ENCODE measurements at places on chromosomes 5 and 9.

DNA sequence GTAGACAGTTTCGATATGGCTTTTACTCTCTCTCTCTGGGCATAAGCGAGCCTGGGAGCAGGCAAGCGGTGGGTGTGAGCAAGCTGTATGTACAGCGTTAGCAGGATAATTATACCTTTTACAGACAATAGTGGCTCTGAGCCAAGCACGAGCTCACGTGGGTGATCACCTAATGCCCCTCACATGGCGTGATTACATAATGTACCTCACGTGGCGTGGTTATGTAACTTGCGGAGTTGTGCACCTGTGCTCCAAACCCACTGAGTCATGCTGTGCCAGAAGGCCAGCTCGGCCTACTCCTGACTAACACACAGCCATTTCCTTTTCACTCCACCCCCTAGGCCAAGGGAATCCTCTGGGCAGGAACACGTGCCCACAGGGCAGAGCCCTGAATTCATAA is 797.2 kb downstream of the EFNA5 start:
- DNase-seq = no peak

- no peak for DNase-seq
Observed at GRCh38 chr9:92737611-92738299, 26.9 kb downstream of the BICD2 start.

GRCh38 chr5:140131967-140132409 is 6.3 kb downstream of the IGIP start:
- no peak for DNase-seq

GRCh38 chr5:54930736-54931135 is 54.7 kb downstream of the ESM1 start:
- no peak for DNase-seq

GRCh38 chr5:158485047-158485446 is 614.7 kb downstream of the EBF1 start:
- DNase-seq = no peak

- no peak for DNase-seq
Observed at GRCh38 chr9:105828596-105829213, 134.4 kb downstream of the TMEM38B start.

DNA sequence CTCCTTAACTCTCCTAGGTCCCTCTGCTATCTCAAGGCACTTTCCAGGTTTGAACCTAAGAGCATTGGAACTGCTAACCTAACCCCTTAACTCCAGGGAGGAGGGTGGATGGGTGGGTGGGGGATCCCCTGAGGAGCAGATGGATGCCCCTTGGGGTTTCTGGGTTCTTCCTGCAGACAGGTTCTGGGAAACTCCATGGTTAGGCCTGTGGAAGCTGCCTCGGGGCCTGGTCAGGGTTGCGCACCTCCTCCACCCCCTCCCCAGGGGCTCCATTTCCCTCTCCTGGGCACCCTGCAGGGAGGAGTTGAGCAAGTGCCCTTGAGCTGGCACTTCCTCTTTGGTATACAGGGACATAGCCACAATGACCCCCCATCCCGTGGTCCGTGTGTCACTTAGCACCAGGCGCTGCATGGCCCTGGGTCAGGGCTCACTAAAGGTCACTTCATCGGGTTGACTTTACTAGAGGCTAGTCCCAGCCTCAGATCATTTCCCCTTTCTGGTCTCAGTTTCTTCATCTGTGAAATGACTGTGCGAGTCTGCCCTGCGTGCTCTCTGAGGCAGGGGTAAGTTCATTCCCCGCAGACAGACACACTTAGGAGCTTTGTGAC is 16.0 kb downstream of the CXXC5 start:
- no peak for DNase-seq

- DNase-seq = no peak
Observed at GRCh38 chr9:133257465-133257956, 17.5 kb downstream of the ABO start.

DNA sequence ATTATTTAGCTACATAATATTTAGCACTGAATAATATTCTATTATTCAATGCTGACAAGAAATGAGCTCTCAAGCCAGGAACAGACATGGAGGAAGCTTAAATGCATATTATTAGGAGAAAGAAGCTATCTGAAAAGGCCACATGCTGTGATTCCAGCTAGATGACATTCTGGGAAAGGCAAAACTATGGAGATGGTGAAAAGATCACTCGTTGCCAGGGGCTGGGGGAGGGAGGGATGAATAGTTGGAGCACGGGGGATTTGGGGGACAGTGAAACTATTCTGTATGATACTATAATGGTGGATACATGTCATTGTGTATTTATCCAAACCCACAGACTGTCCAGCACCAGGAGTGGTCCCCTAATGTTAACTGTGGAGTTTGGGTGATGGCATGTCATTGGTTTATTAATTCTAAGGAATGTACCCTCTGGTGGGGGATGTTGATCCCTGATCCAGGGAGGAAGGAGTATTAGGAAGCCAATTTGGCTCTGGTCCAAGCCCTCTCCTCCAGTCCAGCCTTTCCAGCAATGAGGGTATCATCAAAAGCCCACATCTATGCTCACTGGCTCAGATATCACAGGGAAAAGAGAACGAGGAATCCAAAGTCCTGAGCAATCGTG is 162.5 kb downstream of the COL23A1 start:
- DNase-seq = no peak

- no peak for DNase-seq
Observed at GRCh38 chr9:127319366-127320114, 55.0 kb downstream of the GARNL3 start.

GRCh38 chr5:14983666-14984441 is 112.3 kb upstream of the ANKH start:
- DNase-seq = no peak

DNA sequence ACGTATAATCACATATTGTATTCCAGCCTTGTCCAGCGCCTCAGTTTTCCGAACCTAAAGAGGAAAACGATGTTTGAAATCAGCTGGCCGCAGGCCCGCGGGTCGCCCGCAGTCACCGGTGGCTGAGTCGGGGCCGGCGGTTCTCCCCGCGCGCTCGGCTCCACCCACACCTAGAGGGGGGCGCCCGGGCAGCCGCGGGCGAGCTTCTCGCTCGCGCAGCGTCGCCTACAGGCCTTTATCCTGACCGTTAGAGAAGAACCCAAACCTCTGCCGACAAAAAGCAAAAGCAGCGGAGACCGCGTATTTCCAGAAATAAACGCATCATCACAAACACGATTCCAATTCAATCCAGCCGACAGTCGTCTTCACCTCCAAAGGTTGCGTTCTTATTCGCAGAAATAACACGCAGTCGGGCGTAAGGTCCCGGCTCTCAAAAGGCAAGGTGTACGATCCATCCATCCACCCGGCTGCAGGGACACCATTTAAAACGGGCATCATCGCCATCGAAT is 725 bp upstream of the NIPBL start:
- DNase-seq = no peak

GRCh38 chr9:95197692-95198271 is 119.7 kb downstream of the FANCC start:
- DNase-seq = no peak

DNA sequence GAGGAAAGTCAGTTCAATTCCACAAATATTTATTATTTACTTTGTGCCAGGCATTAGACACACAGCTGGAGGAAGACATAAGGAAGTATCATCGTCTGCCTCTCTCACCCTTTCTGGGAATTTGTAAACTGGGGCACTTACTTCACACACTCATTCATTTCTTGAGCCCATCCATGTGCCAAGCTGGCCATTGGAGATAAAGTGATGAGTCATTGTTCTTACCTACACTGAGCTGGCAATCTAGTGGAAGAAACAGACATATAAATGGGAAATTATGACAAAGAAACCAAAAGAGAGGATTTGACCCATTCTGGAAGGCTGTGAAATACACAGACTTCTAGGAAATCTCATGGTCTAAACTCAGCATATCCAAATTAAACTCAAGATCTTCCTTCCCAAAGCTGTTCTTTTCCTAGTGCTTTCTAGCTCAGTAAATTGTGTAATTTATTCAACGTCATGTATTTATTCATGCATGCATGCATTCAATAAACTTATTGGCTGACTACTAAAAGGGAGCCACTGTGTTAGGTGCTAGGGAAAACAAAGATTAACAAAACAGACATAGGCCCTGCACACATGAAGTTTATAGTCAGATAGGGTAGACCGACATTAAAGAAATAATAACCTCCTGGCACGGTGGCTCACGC is 65.3 kb downstream of the SH3RF2 start:
- no peak for DNase-seq

DNA sequence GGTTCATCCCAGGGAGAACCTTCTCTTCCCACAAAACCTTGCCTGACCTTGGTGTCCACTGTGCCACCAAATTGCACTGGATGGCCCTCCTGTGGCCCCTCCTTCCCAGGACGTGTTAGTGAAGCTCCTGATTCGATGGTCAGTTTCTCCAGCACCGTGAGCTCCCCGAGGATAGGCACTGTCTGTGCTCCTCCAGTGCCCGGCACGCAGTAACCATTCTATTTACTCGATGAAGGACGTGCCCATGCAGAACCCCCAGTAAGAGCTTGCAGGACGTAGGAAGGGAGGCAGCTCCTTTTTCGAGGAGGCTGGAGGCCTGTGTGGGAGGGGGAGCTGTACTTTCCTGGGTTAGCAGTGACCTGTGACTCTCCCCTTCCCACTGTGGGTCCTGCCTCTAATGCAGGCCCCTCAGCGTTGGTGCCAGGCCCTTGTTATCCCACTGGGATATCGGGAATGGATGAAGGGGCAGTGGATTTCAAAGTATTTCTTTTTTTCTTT is 39.6 kb downstream of the HABP4 start:
- no peak for DNase-seq

- no peak for DNase-seq
Observed at GRCh38 chr9:134647359-134648080, 5.9 kb downstream of the COL5A1 start.

DNA sequence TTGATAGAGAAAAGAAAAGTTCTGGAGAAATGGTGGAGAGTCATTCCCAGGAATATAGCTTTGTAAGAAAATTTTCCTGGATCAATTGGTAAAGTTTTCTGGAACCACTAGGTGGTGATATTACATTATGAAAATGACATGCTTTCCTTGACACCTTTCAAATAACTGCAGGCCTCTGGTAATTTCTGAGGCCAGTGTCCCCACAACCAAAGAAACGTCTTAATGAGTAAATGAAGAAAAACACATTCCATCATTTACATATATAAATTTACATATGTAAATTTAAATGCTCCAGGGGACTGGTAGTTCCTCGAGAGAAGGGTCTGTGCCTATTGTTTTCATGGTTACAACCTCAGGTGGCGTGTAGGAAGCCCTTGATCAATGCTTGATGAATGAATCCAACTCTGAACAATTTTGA is 17.2 kb upstream of the RGS3 start:
- no peak for DNase-seq

- DNase-seq = no peak
Observed at GRCh38 chr9:83431101-83432060, 106.8 kb downstream of the FRMD3 start.

- DNase-seq = no peak
Observed at GRCh38 chr9:126883636-126884035, 23.2 kb downstream of the ZBTB34 start.

DNA sequence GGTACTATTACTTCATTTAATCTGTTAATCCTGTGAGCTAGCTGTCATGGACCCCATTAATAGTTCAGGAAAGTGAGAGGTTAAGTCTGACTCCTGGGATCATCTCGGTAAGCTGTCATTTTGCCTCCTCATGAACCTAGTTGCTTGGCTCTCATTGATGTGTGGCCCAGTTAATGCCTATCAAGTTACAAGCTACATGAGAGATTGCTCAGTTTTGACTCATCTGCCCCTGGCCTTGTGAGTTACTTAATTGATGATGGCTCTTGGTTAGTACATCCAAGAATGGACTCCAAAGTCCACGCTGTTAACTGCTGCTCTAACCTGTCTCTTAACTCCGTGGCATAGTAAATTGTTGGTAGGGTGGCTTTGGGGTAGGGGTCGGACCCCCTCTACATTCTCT is 23.9 kb downstream of the LARP1 start:
- DNase-seq = no peak

DNA sequence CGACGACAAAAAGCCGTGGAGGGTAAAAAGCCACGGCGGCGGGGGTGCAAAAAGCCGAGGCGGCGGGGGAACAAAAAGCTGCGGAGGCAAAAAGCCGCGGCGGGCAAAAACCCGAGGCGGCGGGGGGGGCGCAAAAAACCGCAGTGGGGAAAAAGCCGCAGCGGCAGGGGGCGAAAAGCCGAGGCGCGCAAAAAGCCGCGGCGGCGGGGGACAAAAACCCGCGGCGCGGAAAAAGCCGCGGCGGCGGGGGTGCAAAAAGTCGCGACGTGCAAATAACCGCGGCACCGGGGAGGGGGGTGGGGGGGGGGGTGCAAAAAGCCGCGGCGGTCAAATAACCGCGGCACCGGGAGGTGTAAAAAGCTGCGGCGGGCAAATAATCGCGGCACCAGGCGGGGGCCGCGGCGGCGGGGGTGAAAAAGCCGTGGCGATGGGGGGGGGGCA is 511.5 kb downstream of the FOXD4L5 start:
- DNase-seq = no peak

GRCh38 chr9:4490705-4491625 is 697 bp downstream of the SLC1A1 start:
- DNase-seq = no peak

GRCh38 chr5:132483661-132484390 is 6.7 kb downstream of the IRF1 start:
- no peak for DNase-seq

GRCh38 chr5:8060953-8061429 is 192.0 kb downstream of the MTRR start:
- DNase-seq = no peak

DNA sequence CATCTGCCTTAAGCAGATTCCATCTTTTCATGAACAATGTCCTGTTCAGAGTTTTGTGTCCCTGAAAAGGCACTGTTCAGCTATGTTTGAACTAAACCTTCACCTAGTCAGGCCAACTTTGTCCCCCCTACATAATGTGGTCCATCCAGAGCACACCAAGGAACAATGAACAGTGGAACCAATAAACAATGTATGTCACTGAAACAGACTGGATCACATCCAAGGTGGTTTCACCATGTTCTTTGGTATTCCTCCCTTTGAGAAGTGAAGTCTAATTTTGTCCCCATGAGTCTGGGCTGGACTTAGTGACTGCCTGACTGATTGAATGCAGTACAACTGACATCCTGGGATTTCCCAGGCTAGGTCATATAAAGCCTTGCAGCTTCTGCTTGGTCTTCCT is 174.5 kb downstream of the SLC24A2 start:
- DNase-seq = no peak

- no peak for DNase-seq
Observed at GRCh38 chr9:123485216-123485615, 129.2 kb downstream of the CRB2 start.
